ENCODE measurements at places on chromosomes 3 and 15.

DNA sequence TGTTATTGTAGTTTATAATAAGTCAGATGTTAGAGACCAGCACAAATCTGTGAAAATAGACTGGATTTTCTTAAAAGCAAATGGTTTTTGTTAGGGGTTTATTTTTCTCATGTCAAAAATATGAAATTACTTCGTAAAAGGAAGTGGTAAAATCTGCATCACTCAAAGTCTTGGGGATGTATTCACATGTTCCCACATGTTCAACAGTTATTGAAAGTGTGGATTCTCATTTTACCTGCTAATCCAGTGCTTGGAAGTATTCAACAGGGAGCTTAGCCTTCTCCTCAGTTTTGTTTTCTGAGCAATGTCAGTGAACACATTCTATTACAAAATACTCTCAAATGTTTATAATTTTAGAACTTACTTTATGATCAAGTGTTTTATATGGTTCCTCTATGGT lies 352.0 kb downstream of the SOX2 start:
- no peak for DNase-seq

DNA sequence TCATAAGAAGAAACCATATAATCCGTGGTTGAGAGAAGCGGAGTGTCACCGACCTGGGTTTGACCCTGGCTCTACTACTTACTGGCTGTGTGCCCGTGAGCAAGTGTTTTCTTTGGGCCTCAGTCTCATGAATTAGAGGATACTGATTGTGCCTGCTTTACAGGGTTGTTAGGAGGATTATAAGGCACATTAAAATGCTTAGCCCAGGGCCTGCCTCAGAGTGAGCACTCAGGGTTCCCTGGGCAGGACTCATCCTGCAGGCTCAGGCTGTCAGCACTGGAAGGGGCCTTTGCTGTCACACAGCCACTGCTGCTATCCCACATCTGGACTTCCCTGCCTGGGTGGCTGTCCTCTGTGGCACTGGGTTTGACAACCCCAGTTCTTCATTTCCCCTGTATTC lies 4.7 kb downstream of the PLA2G4F start:
- no peak for DNase-seq

- DNase-seq: no peak
These were observed 68.1 kb downstream of the IMPG2 start for GRCh38 chr3:101252307-101252706.

DNA sequence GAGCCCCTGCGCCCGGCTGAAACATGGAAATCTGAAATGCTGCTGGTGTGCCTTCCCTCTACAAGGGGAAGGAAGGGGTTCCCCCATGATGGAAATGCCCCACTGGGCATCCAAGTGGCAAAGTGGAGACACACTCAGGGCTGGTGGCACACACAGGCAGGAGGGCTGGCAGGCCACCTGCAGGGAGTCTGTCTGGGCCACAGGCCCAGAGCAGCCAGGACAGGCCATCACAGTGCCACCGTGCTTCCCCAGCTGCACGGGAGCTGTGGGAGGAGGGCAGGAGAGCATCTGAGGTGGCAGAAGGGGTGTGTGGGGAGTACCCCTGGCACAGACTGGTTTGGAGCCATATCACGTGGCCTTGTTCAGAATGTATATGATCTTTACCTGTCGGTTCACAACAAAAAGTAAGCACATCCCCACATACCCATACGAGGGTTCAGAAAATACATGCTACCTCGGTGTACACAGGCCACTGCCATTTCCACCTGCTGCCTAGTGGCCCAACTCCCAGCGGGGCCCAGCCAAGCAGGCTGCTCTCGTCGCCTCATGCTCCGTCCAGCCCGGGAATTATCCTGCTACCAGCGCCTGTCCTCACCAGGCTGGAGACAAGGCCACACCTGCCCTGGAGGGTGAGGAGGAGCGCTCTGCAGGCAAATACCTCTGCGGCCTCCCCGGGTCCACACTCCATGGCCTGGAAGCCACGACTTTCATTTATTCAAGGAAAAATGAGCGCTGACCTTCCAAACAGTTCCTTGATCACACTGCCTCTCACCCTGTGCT lies 22.6 kb upstream of the DUSP7 start:
- DNase-seq: no peak

GRCh38 chr3:155363690-155364070 lies 70.2 kb upstream of the STRIT1 start:
- DNase-seq: no peak

DNA sequence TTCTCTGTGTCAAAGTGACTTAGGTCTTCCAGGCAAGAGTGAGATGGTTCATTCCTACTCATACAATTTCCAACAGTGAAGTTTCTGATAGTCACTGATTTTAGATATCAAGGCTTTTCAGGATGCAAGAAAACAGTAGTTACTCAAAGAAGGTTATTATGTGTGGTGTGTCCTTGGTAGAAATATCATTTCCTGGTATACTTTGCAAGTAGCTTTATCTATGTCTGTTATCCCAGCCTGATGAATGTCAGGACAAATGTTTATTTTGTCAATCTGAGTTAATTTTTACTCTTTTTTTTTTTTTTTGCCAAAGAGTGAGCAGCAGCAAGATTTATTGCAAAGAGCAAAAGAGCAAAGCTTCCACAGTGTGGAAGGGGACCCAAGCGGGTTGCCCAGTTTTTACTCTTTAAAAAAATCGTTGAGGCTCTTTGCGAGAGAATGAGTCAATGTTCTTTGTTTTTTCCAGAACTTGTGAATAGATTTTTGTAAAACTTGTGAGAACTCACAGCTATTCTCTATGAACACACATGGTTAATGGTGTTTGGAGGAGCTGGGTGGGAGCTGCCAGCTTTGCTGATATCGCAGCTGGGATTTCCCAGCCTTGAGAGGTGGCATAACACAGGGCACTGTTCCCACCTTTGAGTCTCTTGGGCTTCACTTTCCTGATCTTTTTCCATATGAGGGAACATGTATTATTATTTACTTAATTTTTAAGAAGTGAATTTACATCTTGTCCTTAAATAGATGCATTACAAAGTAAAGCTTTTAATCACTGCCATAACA lies 51.9 kb downstream of the SV2B start:
- DNase-seq: no peak

- DNase-seq: no peak
These were observed 226.6 kb downstream of the ADAMTS17 start for GRCh38 chr15:100115066-100115710.

- no peak for DNase-seq
These were observed 49.6 kb downstream of the SPSB4 start for GRCh38 chr3:141100531-141101320.

DNA sequence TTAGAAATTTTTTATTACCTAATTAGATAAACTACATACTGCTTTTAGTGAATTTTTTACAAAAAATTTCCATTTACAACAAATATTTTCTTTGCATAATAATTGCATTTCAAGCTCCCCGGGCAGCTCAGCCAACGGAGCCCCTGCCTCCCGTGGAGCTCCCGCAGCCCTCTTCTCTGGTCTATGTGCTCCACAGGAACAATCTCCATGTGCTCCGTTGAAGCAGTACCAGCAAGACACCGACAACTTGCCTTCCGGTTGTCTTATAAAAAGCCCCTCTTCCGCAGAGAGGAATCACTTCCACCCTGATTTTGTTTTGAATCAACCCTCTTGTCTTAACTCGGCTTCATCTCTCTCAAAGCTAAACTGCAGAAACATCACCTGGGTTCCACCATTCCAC lies 46.9 kb upstream of the CHD2 start:
- DNase-seq: no peak

DNA sequence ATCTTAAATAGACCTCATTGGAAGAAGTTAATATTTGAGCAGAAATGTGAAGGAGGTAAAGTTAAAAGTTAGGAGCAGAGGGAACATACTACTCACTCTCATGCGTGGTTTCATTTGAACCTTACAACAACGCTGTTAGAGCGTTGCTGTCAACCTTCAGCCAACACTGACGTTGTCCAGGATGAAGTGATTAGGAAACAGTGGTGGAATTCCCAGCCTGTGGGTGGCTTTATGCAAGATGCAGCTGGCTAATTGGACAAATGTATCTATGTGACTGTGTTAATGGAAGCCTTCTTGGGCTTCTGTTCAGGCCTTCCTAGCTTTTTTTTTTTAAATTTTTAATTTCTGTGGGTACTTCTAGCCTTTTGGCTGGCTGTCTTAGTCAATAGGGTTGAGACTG lies 40.5 kb downstream of the PTPRG start:
- DNase-seq: no peak

DNA sequence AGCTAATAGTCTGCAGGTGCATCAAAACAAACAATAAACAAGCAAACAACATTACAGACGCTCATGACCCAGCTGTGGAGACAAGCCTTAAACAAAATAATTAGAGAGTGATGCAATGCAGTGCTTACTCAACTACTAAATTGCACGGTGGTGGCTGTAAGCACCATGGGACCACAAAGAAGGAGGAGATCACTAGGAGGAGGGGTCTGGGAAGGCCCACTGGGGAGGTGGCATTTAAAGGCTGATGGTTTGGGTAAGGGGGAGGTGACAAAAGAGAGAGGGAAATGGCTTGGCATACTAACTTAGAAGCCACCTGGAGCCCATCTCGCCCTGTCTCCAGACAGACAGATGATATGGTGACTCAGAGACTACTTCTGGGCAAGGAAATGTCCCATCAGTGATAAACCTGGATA lies 516.7 kb downstream of the FOXP1 start:
- no peak for DNase-seq

GRCh38 chr3:17686613-17687012 lies 55.8 kb downstream of the TBC1D5 start:
- no peak for DNase-seq

GRCh38 chr3:183844606-183845005 lies 19.2 kb upstream of the MAP6D1 start:
- no peak for DNase-seq

DNA sequence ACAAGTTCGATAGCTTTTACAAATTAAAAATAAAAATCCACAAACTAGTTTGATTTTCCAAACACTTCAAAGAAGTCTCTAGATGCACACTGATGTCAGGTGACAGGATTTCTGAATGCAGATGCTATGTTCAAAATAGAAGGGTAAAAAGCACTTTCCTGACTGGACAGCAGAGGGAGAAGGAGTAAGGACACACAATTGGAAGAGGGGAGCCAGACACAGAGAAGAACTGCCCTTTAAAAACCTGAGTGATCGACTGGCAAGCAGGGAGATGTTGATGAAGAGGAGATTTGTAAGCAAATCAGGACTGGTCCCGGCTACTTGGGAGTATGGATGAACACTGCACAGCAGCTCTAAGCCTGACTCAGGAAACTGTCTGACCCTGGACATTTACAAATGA lies 612.8 kb downstream of the MAGI1 start:
- no peak for DNase-seq

GRCh38 chr15:57152666-57153539 lies 223.4 kb upstream of the CGNL1 start:
- no peak for DNase-seq

GRCh38 chr15:31526916-31527690 lies 200.5 kb downstream of the KLF13 start:
- no peak for DNase-seq

GRCh38 chr3:142150271-142150670 lies 927 bp upstream of the TFDP2 start:
- no peak for DNase-seq

DNA sequence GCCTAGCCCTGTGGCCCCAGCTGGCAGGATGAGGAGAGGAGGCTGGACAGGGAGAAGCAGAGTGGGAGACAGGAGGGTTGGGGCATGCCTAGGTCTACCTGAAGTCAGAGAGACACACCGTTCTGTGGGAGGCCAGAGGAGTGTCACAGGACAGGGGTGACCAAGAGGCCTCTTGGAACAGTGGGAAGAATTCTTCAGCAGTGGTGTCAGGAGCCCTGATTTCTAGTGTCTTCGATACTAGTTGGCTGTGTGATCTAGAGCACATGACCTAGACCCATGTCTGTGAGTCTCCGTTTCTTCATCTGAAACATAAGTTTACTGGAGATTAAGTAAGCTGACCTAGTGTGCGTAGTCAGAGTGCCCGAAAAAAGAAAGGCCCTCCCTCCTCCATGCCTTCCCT lies 92.2 kb downstream of the EEFSEC start:
- DNase-seq: no peak

DNA sequence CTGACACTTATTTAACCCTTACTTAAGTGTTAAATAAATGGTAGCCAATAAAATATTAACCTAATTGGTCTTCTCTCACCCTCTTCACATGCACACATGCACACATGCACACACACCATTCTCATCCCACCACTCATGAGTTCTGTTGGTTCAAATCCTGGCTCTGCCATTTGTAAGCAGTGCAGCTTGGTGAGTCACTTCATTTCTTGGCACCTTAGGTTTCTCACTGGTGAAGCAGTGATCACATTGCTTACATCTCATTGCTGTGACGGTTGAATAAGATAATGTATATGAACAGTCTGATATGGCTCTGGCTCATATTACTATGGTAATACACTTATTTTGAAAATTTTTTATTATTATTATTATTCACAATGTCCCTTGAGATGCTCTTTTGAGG lies 33.8 kb downstream of the RIOX2 start:
- DNase-seq: no peak

DNA sequence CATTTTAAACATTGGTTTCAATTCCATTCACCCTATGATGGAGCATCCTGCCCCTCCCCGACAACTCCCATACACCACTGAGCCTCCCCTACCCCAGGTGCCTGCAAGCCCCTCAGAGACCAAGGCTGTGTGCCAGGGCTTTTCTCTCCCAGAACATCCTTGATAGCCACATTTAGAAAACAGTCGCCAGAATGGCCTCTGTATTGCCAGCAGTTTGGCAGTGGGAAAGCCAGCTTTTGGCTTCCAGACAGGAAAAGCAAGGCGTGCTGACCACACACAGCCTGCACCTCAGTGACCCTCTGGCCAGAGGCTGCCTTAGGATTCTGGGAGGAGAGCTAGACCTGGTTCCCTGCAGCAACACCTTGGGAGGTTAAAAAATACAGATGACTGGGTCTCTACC lies 18.2 kb upstream of the HRH1 start:
- no peak for DNase-seq

DNA sequence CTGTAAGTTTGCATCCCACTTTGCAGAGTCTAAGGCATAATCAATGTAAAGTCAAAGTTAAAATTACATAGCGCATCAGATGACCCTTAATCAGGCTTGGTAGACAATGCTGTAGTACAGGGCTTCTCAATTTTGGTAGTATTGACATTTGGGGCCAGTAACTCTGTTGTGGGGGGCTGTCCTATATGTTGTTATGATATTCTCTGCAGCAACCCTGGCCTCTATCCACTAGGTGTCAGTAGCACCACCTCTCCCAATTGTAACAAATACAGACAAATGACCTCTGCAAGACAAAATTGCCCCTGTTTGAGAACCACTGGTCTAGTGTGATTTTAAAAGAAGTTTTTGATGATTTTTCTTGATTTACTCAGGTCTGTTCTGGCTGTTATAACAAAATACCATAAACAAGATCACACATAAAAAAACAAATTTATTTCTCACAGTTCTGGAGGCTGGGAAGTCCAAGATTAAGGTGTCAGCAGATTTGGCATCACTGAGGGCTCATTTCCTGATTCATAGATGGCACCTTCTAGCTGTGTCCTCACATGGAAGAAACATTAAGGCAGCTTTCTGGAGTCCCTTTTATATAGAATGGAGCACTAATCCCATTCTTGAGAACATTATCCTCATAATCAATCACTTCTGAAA lies 37.6 kb upstream of the SLC9A9 start:
- no peak for DNase-seq

- no peak for DNase-seq
These were observed 185.7 kb downstream of the ARRDC4 start for GRCh38 chr15:98146031-98146820.

All from stimulated activated CD8-positive, alpha-beta memory T cell treated with anti-CD3 and anti-CD28 coated beads, Interleukin-15, amount 100 ng/mL, for 4 hours (primary cell).